Esophagus muscularis mucosa (tissue), 4 donors: ENCODE measurements at places on chromosomes 1 and 21. TPM values are rescaled to one million over a fixed set of nuclear protein-coding genes. Genes with fewer than 3 reads are reported as not detected.

GRCh38 chr21:29077651-29078090 lies 4.2 kb upstream of the CCT8 start:
- peaks cover 15% of the 10 kb centered on the region for H3K4me1 ChIP-seq
- no peaks in the 10 kb centered on the region for H3K36me3 ChIP-seq
- peak overlapping the region; percentile 80 for H3K27ac ChIP-seq

DNA sequence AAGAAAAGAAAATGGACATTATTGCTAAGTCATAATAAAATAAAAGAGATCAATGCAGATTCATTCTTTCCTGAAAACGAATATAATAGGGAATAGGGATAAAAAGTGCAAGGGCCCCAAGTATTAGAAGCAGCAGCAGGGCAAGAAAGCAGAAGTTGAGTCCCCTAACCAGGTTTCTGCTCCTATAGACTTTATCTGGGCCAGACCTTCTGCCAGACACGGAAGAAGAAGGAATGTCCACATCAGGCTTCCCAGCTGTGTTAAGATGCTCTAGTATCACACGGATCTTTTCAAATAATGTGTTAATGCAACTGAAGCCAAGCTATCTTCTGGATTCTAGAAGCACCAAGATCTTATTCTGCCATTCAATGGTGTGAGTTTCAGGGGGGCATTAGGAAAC lies 26.9 kb downstream of the CD244 start:
- H3K36me3 ChIP-seq = no peaks in the 10 kb centered on the region
- H3K27me3 ChIP-seq = no peaks in the 10 kb centered on the region
- no peak overlapping the region for H3K4me3 ChIP-seq

AP4B1 gene
- 5.9 TPM for total RNA-seq

SLC5A3 gene
- total RNA-seq = 13.4 TPM

TRIM45 gene
- 5.4 TPM for total RNA-seq

DNA sequence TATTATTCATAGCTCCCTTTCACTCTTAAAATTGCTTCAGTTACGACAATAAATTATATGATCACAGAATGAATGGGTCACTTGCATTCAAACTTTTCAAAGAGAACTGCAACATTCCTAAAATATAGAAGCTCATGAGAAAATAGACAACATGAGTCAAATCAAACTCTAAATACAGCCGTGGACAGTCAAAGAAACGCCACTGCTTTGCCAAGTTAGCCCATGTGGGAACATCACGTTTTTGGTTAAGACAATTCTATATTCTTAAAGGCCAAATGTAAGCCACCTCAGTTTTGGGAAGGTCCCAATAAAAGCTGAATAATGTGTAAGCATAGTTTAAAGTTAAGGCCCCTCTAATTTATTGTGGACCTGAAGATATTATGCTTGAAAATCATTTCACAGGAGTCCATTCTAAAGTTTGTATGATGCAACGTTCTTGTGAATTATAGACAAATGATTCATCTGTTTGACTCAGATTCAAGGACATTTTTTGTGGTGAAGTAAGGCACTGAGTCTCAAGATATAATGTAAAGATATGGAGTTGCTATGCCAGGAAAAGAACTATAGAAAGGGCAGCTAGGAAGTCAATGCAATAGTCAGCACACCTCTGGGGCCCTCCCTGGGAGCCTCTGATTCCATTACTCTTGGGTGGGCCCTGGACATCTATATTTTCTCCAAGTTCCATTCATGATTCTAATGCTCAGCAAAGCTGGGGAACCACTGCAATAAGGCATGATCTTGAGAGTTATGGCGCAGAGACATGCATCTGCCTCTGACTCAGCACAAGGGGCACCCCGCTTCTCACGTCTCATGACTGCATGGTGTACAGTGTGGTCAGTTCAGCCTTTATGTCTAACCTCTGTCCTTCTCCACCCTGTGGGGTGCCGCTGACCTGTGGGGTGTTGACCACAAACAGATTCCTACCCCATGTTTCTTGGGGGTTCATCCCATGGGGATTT lies 33.9 kb downstream of the ETS2 start:
- no peak for DNase-seq
- no peak overlapping the region for H3K27ac ChIP-seq
- no peak overlapping the region for H3K4me3 ChIP-seq
- no peaks in the 10 kb centered on the region for H3K36me3 ChIP-seq

TLR5 gene
- 2.8 TPM for total RNA-seq
